ENCODE measurements at places on chromosomes 11 and 22.

- no peak for DNase-seq
These were observed 10.0 kb downstream of the VSIG10L2 start for GRCh38 chr11:125955856-125956255.

- DNase-seq: no peak
These were observed 13.2 kb upstream of the PPM1F start for GRCh38 chr22:21965762-21966288.

DNA sequence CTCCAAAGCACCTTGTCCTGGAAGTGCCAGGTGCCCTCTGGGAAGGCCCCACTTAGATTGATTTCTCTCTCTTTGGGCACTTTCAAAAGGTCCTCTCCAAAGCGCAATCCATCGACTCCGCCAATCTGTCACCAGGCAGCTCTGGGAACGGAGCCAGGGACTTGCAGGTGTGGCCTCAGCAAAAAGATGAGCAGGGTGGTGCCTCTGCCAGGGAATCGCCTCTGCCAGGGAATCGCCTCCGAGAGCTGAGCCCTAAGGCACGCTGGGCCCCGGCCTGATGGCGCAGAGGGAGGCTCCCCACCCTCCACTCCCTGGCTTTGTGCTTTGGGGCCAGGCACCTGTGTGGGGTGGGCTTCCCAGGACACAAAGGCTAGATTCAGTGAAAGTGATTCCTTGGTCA lies 1391.3 kb downstream of the TBC1D22A start:
- peak; percentile 90 for DNase-seq

DNA sequence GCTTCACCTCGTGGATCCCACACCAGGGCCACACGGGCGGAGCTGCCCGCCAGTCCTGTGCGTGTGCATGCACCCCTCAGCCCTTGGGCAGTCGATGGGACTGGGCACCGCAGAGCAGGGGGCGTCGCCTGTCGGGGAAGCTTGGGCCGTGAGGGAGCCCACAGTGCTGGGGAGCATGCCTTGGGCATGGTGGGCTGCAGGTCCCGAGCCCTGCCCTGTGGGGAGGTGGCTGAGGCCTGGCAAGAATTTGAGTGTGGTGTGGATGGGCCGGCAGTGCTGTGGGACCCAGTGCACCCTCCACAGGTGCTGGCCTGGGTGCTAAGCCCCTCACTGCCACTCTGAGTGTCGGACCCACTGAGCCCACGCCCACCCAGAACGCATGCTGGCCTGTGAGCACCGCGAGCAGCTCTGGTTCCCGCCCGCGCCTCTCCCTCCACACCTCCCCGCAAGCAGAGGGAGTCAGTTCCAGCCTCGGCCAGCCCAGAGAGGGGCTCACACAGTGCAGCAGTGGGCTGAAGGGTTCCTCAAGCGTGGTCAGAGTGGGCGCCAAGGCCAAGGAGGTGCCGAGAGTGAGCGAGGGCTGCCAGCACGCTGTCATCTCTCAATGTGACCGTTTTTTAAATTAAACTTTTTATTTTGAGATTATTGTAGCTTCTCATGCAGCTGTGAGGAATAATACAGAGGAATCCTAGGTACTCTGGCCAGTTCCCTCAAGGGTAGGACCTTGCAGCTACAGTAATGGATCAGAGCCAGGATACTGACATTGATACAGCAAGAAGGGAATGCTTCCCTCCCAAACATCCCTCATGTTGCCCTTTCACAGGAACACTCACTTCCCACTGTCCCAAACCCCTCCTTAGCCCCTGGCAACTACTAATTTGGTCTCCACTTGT lies 127.7 kb downstream of the CRYBB2 start:
- no peak for DNase-seq

GRCh38 chr11:61555051-61555969 lies 25.6 kb downstream of the SYT7 start:
- no peak for DNase-seq

GRCh38 chr11:120540744-120541465 lies 29.4 kb downstream of the GRIK4 start:
- no peak for DNase-seq

GRCh38 chr11:64665411-64665821 lies 57.6 kb downstream of the NRXN2 start:
- no peak for DNase-seq

GRCh38 chr22:27142286-27142685 lies 484.9 kb downstream of the MIAT start:
- no peak for DNase-seq

DNA sequence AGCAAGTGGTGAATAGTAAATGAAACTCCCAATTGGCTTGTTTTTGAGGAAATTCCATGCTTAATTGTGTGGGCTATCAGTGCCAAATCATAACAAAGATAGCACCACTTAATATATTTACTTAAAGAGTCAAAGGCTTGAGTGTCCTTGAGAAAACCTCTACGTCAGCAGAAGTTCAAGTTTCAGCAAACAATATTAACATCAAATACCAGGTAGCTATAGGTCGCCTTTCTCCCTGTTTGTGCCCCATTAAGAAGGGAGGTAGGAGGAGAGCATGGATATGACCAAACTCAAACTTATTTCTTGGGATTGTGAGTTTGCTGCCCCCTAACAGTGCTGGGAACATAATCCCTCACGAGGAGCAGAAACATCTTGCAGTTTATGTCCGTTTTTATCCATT lies 105.6 kb upstream of the SYN3 start:
- DNase-seq: no peak

DNA sequence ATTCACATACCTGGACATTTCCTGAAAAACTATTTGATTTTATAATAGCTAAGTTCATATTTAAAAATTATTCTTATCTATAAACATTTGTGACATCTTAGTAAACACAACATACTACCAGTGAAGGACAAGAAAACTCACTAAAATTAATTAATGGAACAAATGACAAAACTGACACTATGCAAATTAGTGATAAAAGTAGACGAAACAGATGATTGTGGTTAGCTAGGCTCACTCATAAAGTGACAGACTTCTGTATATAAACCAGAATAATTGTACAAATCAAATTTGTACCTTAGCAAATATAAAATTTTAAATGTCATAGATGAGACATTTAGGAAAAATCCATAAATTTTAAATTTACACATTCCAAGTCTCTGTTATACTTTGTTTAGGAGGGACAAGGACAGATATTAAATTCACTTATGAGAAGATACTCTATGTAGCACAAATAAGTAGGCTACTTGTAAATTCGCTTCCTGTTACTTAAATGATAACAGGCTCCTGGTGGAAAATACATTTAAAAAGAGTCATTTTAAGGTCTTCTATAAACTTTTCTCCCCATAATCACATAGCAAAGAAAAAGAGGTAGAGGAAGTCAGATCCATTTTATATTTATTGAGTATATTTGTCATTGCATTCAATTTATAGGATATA lies 81.2 kb downstream of the KIF18A start:
- DNase-seq: no peak

DNA sequence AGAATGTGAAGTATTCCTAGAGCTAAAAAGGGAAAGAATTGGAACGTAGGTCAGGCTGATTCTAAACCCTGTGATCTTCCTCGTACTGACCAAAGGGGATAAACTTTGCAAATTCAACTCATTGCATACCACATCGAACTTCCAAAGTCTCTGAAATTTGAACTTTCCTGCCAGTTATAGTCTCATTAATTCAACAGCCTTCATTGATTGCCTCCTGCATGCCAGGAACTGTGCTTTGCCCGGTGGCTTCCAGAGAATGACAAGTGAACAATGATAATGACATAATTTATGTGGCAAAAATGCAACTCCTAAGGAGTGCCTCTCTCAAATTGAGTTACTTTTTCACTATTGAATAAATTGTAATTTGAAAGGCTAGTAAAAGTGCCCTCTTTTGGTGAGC lies 107.7 kb upstream of the LDLRAD3 start:
- DNase-seq: no peak

GRCh38 chr11:77557553-77557952 lies 32.2 kb upstream of the AQP11 start:
- DNase-seq: peak; percentile 4

DNA sequence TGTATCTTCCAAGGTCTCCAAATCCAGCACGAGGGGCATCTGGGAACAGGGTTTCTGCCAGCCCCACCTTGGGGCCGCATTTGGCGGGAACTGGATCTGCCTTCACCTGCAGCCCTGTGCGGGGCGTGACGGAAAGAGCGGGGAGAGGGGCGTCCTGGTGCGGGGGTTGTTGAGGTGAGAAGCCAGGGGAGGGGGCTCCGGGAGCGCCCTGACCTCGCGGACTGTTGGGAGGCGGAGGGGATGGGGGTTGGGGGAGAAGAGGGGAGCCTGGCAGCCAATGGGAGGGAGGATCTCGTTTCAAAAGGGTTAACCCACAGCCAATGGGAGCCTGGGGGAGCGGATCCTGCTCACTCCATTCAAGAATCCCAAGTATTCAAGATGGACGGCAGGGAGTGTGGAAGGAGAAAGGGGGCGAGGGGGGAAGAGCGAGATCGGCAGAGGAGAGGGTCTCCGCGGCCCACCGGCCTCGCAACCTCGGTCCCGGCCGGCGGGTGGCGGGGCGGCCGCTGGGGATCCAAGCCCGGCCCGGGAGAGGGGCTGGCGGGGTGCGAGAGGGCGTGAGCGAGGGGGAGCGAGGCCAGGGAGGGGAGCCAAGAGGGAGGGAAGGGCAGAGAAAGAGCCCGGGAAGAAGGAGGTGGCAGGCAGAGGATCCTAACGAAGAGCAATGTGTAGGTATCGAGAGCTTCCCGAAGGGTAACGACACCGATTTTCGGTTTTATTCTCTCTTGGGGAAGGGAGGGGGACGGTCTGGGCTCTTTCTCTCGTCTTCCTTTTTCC lies 11.5 kb downstream of the YPEL4 start:
- DNase-seq: peak; percentile 93

- no peak for DNase-seq
These were observed 26.9 kb downstream of the MACROD1 start for GRCh38 chr11:64139049-64139448.

- no peak for DNase-seq
These were observed 11.3 kb downstream of the IZUMO1R start for GRCh38 chr11:94315664-94316063.
